ENCODE measurements at places on chromosomes 1 and 21.

GRCh38 chr1:11764115-11764514, 2.1 kb downstream of the C1orf167 start:
- no peak for DNase-seq

DNA sequence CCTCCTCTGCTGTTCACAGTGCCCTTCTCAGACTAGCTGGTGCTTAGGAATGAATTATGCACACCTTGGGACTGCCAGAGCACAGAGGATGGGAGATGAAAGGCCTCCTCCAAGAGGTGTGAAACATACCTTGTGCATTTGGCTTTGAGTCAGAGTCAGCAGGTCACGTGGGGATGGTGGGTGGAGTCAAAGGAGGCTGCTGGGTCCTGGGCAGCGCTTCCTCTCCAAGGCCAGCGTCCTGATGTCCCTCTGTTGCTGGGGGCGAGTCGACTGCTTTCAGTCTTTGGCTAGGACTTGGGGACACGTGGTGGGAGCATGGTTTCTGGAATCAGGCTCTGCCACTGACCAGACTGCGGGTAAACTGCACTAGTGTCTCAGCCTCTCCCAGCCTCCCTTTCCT, 91.2 kb downstream of the AJAP1 start:
- DNase-seq = no peak

- no peak for DNase-seq
These were observed 9.2 kb upstream of the QSOX1 start for GRCh38 chr1:180145446-180145845.

GRCh38 chr21:15743593-15743992, 13.8 kb downstream of the USP25 start:
- DNase-seq = no peak

DNA sequence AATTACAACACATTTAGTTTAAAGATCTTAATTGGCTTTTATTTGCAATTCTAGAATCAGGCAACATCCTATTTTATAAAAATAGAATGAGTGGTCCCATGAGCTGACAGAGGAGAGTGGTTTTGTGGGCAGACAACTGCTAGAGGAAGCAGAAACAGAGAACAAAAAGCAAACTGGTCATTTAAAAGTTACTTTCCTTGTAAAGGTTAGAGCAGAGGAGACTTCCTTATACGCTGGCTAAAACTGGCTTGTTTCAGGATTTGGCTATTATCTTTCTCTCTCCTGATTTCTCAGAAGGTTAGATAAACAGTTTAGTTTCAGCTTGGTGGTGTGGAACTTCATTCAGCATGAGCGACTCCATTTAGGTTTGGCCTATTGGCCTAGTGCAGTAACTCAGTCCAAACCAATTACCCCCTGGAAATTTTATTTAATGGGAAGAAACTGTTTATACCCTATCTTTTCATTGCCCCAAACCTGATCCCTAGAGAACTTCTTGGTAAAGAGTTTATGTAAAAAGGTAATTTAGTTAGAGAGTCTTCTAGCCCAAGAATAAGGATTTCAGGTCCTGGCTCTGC, 32.2 kb upstream of the IL20 start:
- DNase-seq = no peak

DNA sequence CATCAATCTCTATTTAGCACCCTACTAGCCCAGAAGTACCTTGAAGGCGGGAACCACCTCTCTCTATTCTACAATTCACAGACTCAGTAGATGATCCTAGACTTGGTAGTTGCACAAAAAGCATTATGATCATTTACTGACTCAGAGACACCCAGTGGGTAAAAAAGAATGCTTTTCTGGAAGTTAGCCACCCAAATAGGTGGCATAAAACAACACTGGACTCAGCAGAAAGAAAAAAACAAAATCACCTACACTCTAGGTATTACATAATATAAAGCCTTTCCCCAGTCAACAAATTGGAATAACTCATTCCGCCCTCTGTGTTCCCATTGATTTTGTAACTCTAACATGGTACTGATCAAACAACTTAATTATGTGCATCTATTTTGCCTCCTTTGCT, 126.3 kb downstream of the PTPN14 start:
- no peak for DNase-seq

- no peak for DNase-seq
These were observed 64.3 kb downstream of the IL23R start for GRCh38 chr1:67230539-67230938.

GRCh38 chr1:37471345-37472231, 2.8 kb upstream of the ZC3H12A start:
- no peak for DNase-seq

GRCh38 chr1:57238233-57238781, 185.6 kb downstream of the DAB1 start:
- no peak for DNase-seq

DNA sequence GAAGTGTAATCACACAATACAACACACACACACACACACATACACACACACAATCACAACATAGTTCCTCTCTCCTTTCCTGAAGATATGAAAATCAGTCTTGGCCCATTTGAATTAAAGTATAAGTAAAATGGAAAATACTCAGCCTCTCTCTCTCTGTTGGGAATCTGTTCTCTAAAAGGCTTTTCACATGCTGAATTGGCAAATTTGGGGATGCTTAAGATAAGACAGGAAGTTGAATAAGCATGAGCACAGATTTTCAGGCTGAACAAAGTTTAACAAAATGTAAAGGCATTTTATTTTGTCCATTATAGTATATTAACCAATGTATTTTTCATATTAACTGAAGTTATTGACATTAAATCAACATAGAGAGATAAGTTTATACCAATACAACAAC, 23.7 kb upstream of the FMO2 start:
- DNase-seq = no peak

DNA sequence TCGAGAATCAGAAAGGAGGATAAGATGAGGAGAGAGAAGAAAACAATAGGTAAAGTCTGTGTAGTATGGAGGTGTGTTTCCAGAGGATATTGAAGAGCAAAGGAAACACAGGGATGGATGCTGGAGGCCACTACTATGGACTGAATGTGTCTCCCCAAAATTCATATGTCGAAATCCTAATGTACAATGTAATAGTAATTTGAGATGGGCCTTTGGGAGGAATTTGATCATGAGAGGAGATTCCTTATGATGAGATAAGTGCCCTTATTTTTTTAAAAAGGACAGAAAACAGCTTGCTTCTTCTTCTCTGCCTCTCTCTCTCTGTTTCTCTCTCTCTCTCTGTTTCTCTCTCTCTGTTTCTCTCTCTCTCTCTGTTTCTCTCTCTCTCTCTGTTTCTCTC, 602.2 kb upstream of the ADAMTS5 start:
- no peak for DNase-seq

GRCh38 chr1:185375583-185375982, 58.5 kb upstream of the IVNS1ABP start:
- no peak for DNase-seq

- DNase-seq = no peak
These were observed 28.7 kb upstream of the FAM89A start for GRCh38 chr1:231068762-231069161.

DNA sequence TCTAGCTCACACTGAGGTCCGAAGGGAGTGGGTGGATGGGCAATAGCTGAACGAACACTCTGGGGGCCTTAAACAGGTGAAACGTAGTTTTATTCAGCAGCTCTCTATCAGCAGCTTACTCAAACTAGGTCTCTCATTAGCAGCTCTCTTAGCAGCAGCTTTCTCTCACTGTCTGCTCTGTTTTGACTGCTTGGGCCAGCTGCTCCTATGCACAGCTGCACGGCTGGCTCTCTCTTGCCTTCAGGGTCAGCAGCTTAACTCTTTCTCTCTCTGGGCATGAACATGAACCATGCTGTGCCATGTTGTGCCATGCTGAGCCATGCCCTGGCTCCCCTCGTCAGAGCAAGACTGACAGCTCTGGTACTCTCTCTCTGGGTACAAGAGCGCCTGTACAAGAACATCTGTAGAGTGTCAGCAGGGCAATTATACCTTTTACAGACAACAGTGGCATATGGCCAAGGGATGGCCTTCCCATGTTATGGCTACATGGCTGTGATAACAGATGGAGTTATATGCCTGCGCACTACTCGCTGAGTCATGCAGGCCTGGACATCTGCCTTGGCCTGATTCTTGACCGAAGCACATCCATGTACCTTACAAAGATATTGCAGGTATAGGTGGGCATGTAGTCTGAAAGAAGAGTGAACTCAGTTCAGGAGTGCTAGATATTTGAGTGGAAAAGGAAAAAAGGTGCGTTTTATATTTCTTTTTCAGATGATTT, 152.4 kb downstream of the LEPR start:
- DNase-seq = no peak

DNA sequence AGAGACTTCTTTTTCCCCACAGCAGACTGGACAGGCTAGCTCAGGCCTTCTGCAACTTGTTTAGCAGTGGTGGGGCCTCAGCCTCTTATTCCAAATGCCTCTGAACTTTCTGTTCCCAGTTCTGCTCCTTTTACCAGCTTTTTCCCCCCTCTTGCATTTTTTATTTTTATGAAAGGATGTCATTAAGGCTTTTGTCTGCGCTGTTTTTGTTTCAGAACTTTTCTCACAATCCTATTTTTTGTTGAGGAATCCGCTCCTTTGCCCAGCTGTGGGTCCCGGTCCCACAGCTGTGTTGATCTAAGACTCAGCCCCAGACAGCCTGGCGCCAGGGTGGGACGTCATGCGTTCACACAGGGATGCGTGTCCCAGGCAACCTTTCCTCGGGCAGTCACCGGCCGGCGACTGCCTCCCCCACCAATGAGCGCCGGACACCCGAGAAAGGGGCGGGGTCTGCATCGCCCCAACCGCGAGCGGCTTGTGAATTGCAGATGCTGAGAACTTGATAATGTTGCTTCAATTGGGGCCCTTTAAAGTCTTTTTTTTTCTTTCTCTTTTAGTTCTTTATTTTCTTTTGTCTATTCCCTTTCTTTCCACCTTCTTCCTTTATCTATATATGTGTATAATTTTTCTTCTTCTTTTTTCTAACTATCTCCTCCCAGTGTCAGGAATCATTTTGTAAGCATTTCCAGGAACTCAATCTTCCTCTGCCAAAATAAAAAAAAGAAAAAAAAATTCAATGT, 3.0 kb upstream of the ID3 start:
- no peak for DNase-seq

- no peak for DNase-seq
These were observed 93.6 kb downstream of the ENAH start for GRCh38 chr1:225559326-225559725.

All from activated CD4-positive, alpha-beta T cell treated with anti-CD3 and anti-CD28 coated beads, Interleukin-2, amount 50 U/mL, for 4 hours (primary cell).